Ovary (tissue), 10 donors: ENCODE measurements at places on chromosomes 2 and 18. TPM values are rescaled to one million over a fixed set of nuclear protein-coding genes. Genes with fewer than 3 reads are reported as not detected.

Gene ARID5A
- 15.5 TPM for total RNA-seq

Gene LCT
- total RNA-seq: not detected

Gene SLC4A1AP
- total RNA-seq: 15.0 TPM

Gene CIDEA
- not detected for total RNA-seq

Gene IL36A
- total RNA-seq: not detected

Gene COX7A2L
- total RNA-seq: 294 TPM
